Cerebellar nuclear complex (tissue), 1 donor: ENCODE measurements at places on chromosomes 4 and X.

- no peak for DNase-seq
These were observed 49.7 kb downstream of the TLL1 start for GRCh38 chr4:165922747-165923146.

GRCh38 chr4:55386073-55386472, 9.7 kb upstream of the TMEM165 start:
- DNase-seq: no peak

DNA sequence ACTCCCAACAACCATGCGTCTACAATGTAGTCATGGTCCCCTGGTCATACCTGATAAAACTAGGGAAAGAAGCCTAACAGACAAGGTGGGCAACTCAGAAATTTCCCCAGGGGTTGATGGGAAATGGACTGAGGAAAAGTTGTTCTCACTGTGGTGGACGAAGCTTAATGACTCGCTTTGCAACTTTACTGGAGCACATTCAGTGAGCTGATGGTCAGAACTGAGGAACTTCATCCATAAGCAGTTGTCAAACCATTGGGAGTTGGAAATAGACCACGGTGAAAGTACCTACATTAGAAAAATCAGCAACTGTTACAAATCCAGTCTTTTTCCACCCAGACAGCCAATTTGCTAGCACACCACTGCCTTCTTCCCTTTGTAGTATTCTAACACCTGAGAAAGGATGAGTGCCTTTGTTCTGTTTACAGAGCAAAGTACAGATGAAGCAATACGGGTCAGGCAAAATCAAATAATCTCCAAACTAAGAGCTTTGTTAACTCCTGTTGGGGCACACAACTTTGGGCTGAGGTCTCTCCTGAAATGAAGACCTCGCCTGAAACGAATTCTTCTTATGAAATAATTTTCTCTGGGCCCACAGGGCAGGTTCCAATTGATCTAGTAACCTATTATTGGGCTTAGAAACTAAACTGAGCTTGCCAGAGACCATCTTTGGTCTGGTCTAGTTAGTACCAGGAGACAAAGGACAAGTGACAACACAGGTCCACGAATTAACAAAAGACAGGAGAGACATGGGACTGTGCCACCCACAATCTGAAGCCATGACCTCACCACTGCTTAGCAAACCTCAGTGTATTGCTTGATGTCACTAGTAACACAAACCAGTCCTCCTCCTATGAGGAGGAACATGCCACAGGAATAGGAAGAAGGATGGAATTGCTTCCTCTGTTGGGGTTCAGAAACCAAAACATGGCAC, 58.9 kb upstream of the NFKB1 start:
- DNase-seq: no peak

DNA sequence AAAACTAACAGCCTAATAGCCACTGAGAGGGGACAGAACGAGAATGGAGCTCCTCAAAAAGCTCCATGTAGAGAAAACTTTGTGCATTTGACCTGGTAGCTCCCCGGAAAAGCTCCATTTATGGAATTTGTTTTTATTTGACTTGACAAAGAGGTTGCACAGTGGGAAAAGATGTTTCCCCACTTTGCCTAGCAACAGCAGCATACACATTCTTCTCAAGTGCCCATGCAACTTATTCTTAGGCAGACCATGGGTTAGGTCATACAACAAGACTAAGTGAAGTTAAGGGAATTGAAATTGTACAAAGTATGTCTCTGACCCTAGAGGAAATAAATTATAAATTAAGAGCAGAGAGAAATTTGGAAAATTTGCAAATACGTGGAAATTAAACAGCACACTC, 949.6 kb upstream of the PRKX start:
- no peak for DNase-seq

DNA sequence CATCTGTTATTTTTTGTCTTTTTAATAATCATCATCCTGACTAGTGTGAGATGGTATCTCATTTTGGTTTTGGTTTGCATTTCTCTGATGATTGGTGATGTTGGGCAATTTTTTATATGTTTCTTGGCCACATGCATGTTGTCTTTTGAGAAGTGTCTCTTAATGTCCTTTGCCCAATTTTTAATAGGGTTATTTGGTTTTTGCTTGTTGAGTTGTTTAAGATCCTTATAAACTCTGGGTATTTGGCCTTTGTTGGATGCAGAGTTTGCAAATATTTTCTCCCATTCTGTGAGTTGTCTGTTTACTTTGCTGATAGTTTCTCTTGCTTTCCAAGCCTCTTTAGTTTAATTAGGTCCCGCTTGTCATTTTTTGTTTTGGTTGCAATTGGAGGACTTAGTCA, 152.1 kb upstream of the MED14 start:
- no peak for DNase-seq
